ENCODE measurements at places on chromosomes 1 and 21.

- DNase-seq, result no peak
Measured at GRCh38 chr1:154797175-154797574, 72.9 kb downstream of the KCNN3 start.

DNA sequence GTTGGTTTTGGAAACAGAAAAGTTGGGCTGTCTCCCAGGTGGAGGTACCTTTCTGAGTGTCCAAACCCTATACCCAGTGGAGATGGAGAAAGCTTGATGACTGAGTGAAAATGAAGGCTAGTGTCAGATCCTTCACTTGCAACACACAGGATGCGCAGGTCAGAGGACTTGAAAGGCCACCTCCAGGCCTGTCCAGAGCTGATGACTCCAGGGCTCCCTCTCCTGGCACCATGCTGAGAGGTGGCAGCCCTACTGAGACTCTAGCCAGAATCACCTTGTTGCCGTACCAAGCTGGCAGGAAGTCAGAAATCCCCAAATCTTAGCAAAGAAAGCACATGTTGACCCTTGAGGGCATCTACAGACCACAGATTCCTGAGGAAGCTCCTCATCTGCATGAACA, 16.4 kb downstream of the KNCN start:
- DNase-seq, result no peak

- peak; percentile 49 for DNase-seq
Measured at GRCh38 chr1:216910081-216910840, 187.0 kb upstream of the ESRRG start.

DNA sequence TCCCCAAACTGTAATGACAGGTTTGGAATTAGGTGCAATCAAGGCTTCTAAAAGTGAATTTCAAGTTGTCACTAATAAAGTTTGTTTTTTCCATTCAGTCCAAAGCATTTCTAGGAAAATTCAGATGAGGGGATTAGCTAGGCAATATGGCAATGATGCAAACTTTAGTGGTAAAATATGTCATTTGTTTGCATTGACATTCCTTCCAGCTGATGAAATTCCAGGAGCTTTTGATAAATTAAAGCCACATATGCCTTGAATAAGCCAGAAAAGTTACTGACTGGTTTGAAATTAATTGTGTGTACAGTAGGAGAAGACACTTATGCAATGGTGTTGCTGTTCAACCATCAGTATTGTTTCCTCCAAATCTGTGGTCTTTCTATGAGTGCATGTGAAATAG, 57.8 kb downstream of the MROH9 start:
- DNase-seq, result no peak
